ENCODE measurements at places on chromosomes 4 and X.

DNA sequence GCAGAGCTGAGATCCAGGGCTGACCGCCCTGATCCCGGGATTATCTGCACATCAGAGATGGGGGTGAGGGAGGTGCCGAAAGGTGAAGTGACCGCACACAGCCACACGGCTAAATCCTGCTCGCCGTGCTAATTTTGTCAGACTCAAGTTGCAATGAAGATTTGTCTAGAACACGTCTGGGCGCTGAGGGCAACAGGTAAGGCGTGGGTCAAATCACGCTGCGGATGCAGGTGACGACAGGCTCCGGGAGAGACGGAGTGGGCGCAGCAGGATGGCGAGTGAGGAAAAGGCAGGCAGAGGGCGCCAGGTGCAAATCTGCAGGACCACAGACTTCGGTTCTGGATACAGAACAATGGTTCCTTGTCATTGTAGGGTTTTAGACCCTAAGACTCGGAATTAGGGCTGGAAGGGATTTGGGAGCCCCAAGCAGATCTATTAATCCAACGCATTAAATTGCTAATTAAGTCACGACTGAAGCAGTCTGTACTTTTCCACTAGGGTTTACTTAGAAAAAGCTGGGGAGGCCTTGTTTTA lies 1.9 kb upstream of the TBC1D14 start:
- DNase-seq = no peak

DNA sequence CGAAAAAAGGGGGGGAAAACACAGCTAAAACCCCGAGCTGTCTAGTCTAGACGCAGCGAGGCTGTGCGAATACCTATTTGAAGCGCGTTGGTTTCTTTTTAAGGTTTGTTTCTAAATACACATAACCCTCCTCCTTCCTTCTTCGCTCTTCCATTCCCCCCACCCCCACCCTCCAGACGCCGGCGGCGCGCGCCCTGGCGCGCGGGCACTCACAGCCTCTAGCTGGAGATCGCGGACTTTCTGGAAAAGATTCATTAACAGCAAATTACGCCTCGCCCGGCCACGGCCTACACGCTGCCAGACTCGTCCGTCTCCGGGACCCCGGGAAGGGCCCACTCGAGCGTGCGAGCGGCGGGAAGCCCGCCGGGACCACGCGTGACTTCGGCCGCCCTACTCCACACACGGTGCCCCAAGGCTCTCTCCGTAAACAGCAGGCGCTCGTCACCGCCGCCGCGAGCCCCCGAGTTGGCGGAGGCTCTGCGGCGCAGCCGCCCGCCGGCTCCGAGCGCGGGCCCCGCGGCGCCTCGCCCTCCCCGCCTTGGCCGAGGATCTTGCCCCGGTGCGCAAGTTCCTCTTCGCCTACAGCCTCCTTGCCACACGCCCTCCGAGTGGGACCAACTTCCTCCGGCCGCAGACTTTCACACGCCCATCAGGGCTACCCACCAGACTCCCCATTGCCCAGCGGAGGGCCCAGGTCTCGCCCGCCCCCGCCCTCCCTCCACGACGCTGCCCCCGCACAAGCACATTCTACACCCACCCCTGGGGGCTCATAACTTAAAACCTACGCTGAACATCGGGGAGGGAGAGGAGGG lies 2.0 kb downstream of the BCOR start:
- no peak for DNase-seq

DNA sequence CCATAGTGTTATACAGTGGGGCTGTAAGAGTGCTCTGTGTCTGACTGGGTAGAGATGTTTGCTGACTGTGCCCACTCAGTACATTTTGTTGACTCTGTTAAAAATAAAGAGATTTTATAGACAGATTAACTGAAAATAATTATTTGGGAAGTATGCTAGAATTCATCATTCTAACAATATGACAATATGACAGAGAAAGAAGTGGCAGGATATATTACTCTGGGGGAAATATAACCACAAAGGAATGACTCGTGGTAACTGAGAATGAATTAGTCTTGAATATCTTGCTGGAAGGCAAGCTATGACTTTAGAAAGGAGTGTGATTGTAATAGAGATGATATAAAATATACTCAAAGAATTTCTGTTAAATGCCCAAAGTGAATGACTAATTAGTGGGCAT lies 46.8 kb downstream of the TMEM165 start:
- no peak for DNase-seq

GRCh38 chr4:74930162-74930561 lies 2.8 kb upstream of the PARM1 start:
- no peak for DNase-seq

DNA sequence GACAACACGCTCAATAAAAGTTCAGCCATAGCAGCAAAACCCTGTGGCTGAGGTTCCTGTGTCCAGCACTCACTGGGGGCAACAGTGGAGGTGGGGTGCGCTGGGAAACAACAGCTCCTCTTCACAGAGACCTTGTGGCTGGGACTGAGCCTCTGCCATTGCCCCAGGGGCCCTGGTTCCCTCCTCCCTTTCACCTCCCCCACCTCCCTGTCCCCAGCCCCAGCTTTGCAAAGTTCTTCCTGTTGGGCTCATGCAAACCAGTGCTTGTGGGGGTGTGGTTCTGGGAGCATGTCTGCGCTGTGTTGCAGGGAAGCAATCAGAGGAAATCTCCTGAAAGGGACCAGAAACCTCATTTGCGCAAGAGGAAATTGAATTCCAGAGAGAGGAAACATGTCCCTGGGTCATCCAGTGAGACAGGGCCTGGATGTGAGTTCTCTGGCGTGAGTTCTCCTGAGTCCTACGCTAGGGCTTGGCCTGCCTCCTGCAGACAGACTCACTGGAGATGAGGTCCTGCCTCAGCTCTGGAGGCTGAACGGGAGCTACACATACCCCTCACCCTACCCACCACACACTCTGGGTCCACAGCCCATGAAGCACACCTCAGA lies 7.4 kb downstream of the FATE1 start:
- DNase-seq = no peak

DNA sequence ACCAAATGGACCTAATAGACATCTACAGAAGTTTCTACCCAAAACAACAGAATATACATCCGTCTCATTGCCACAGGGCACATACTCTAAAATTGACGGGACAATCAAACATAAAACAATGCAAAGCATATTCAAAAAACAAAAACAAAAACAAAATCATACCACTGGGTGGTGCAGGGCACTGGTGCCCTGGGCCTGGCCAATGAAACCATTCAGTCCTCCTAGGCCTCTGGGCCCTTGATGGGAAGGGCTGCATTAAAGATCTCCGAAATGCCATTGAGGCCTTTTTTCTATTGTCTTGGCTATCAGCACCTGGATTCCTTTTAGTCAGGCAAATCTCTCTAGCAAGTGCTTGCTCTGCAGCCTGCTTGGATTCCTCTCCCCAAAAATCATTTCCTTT lies 213.9 kb upstream of the ZCCHC13 start:
- DNase-seq = no peak

DNA sequence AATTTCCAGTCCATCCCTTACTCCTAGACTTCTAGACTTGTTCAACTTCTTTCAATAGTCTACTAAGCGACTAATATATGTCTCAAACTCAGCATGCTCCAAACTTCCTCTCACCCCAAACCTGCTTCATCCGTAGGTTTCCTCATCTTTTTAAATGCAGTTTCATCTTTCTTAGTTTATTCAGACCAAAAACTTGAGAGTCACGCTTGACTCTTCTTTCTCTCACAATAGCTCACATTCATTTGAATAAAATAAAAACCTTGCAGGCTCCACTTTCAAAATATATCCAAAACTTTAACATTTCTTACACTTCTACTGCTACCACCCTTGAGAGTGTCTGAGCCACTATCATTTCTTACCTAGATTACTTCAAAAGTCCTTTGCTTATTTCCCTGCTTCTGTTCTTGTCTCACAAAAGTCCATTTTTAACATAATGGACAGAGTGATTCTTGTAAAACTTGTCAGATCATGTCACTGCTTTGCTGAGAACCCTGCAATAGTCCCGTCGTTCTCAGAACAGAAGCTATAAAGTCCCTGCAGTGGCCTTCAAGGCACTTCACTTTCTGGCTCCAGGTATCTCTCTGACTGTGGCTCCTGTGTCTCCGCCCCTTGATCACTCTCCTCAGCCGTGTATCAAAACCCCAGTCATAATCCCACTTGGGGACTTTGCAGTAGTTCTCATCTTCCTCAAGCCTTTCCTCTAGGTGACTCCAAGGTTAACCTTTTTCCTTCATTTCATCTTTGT lies 167.6 kb downstream of the ARHGAP24 start:
- no peak for DNase-seq

GRCh38 chr4:108940149-108940548 lies 177.3 kb upstream of the ETNPPL start:
- DNase-seq = no peak

DNA sequence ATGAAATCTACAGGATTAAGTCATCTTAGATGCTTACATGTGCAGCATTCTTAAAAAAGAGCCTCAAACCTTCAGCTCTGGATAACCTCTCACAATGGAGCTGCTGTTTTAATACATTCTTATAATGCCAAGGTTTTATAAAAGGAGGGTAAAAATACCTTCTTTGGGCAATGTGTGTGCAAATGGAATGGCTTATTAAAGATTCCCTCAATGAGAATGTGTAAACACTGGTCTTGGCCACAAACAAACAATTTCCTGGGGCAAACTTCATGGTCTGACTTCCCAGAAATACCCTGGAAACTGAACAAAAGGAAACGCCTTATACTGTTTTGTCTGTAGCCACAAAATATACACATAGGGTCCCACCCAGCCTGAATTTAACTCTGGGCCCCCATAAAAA lies 148.6 kb upstream of the INTU start:
- no peak for DNase-seq

DNA sequence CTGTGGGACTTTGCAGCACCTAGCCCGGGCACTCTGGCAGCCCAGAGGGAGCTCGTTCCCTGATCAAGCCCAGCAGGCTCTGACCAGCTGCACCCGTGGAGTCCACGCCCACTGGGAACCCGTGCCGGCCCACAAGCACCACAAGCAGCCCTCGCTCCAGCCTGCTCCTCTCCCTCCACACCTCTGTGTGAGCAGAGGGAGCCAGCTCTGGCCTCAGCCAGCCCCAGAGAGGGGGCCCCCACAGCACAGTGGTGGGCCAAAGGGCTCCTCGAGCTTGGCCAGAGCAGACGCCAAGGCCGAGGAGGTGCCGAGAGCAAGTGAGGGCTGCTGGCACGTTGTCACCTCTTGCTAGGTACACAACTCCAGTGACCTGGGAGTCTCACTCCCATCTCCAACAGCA lies 5.1 kb upstream of the UGT2A1 start:
- no peak for DNase-seq

GRCh38 chr4:109562457-109563239 lies 2.6 kb downstream of the MCUB start:
- DNase-seq = no peak

DNA sequence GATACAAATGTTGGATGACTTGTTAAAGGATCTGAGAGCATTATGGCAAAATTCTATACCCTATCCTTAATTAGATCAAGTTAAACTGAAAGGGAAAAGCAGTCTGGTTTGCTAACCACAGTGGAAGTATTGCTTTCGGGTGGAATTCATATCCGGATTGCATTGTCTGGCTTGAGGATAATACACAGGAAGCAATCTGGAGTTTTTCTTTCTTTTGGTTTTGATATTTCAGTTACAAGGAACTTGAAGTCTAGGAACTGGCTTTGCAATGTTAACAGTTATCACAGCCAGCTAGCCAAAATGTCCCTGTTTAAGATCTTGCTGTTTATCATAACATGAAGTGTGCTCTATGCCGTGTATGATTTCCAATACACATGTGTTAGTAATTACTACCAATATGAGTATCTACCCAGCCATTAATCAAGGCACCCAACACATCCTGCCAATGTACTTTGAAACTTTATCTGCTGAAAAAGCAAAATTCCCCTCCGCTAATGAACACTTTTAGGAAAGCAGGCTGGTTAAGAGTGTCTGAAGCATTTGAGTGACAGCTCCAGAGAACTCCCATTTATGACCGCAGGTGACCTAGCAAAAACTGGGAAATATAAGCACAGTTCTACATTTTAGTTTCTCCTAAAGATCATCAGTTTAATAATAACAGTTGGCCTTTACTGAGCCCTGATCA lies 146.4 kb downstream of the PALLD start:
- no peak for DNase-seq

DNA sequence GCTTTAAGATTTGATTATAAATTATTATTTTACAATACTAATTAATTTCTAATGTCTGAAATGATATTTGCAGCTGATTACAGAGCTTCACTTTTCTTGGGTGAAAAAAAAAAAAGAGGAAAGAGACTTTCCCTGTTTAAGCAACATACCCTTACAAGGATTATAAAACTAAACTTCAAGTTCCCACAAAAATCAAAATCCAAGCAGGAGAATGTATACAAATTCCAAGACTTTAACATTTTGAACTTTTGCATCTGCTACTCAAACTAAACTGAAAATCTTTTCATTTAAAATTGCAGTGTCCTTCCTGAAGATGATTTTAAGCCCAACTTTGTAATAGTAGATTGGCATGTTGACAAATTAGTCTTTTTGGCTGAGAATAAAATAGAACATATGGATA lies 742.4 kb upstream of the INTU start:
- DNase-seq = no peak

DNA sequence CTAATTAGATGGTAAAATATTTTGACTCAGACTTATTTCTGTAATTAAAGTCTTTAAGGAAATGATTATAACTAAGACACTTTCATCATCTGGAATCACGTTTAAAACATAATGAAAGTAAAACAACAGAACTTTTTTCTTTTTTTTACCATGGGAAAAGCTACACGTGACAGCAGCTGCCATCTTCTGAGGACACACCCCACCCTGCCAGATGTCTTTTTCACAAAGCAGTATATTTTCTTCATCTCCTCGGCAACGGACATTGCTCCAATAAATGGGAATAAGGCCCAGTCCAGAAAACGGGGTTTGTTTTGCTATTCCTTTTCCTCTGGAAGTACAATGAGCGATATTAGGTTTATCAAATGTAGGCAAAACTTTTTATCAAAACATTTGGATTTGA lies 17.5 kb downstream of the PRSS12 start:
- DNase-seq = no peak

DNA sequence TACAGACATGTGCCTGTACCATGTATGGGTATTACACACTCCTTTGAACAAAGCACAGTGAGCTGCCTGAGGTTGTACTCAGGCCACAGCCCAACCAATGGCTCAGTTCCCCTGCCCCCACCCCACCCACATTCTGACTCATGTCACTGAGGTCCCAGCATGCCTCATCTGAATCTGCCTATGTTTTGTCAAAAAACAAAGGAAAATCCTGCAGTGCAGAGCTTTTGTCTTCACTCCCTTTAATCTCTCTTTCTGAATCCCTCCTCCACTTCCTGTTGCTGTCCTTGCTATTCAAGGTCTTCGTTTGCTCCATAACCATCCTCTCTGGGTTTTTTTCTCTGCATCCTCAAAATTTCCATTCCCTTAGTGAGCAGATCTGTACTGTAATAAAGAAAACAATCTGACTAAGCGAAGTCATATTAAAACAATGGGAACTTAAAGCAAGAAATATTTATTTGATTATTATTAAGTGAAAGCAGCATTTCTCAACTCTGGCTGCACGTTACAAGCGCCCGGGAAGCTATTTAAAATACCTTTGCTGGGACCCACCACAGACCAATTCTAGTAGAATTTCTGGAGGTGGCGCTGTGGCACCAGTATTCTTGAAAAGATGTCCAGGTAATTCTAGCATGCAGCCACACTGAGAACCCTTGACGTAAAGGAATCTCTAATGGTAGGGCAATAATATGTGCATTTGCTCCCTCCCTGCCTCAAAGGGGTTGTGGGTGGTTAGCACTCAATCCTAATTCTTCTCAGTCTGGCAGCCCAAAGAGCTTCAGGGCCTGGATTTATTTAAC lies 8.7 kb downstream of the GUCY2F start:
- no peak for DNase-seq
